ENCODE measurements at places on chromosomes 2 and 18.

GRCh38 chr18:12531749-12532148, 124.0 kb downstream of the PRELID3A start:
- DNase-seq: no peak

DNA sequence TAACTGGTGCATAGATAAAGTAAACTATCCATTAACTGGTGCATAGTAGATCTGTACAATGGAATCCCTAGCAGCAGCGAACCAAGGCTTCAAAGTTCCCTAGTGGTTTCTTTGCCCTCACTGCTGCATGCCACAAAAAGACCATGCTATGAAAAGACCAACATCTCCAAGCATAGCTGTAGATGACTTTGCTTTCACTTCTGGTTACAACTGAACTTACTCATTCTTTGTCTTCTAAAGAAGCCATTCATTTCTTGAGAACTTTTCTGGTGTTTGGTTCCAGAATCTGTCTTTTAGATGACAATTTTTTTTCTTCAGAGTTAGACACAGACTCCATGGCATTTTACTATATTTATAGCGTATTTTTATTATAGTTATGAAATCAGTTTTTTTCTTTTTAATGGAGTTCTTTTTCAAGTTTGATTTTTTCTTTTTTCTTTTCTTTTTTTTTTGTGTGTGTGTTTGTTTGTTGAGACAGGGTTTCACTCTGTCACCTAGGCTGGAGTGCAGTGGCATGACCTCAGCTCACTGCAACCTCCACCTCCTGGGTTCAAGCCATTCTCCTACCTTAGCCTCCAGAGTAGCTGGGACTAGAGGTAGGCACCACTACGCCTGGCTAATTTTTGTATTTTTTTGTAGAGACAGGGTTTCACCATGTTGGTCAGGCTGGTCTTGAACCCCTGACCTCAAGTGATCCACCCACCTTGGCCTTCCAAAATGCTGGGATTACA, 63.6 kb downstream of the SLC35F5 start:
- no peak for DNase-seq

DNA sequence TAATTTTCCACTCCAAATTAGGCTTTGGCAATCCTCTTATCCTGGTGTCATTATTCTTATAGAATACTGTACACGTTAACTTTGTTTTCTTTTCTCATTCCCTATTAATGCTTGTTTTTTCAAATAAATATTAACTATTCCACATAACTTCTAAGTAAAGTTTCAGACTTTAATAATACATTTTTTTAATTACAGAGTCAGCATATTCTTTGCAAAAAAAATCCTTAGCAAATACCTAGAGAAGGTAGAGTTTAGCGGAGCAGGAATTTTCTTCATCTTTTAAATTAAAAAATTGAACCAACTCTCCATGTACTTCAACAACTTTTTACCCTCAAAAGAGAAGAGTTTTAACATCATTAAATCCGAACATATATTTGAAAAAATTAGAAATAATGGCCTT, 45.2 kb downstream of the RPRM start:
- no peak for DNase-seq

- no peak for DNase-seq
Measured at GRCh38 chr18:6294148-6294784, 120.4 kb downstream of the L3MBTL4 start.

DNA sequence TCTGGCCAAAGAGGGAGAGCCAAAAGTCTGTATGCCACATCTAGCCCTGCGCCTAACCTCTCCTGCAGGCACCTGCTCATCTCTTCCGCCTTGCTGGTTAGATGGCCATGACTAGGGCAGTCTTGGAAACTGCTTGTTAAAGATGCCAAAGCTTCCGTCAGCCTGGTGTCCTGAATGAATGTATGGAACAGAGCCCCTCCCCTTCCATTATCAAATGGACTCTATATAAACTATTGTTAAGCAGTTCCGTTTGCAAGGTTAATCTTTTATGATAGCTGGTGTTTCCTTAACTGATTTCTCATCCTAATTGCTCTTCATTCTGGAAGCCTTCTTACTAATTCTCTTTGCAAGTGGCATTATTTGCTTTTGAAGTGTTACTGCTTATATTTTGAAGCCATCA, 87.1 kb downstream of the ATP9B start:
- no peak for DNase-seq

All from iPS-NIHi11 (cell line).